Activated CD4-positive, alpha-beta T cell treated with anti-CD3 and anti-CD28 coated beads, Interleukin-2, amount 50 U/mL, for 1 hour (primary cell): ENCODE measurements at places on chromosomes 12 and 14.

DNA sequence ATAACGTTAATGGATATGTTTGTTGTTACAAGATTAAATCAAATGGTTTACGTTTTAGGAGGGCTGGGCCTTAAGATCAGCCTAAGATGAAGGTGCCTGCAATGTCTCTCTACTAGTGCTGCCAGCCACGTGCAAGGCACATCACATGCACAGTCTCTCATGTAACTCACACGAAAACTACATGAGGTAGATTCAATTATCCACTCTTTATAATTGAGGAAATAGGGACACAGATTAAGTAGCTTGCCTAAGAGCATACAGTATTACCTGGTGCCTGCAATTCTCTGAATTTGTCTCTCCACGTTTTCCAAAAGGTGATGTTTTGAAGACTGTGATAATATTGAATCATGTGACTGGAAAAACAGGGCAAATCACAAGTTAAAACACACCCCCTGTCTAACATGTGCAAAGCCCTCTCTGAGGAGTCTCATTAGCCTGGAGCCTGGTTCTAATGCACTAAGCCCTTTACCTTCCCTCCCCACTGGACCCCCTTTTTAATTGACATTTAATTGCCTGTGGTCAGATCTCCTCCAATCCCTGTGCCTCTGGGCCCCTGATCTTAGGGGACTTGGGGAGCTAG, 14.6 kb upstream of the ATP2A2 start:
- no peak for DNase-seq

- DNase-seq, result no peak
These were observed 98.3 kb downstream of the ITPR2 start for GRCh38 chr12:26734510-26735248.

DNA sequence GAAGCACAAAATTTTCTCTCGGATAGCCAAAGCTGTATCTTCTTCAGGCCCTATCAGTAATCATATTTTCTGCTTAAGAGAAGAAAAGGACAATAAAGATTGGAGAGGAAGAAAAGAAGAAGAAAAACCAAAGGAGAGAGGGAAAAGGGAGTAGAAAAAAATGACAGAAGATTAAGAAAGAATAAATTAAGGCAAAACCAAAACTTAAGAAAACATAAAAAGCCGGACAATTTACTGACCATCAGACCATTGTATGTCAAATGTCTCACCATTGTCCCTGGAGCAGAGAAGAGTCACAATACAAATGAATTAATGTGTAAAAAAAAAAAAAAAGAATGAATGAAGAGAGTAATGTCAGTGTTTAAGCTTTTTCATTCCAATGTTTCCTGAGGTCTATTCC, 1274.8 kb downstream of the FSCB start:
- no peak for DNase-seq

GRCh38 chr12:17971850-17972249, 118.1 kb downstream of the RERGL start:
- no peak for DNase-seq

DNA sequence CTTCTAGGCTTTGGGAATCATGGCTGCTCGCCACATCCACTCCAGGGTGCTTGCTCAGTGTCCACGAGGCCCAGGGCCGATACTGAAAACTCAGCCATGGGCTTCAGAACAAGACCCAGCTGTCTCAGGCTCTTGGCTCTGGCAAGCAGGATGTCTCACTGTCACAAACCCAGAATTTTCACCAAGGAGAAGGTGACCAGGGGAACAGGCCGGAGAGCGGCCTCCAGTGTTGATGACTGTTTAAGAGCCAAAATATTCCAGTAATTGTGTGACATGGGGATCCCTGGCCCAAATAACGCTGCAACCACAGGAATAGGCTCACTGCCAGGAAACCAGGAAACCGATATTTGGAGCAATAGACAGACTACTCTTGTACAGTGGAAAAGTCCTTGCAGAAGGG, 9.8 kb upstream of the SERPINA5 start:
- no peak for DNase-seq

- DNase-seq, result no peak
These were observed 32.8 kb downstream of the CLIP1 start for GRCh38 chr12:122389677-122390076.

- no peak for DNase-seq
These were observed 168.0 kb downstream of the EGLN3 start for GRCh38 chr14:33782923-33783322.

DNA sequence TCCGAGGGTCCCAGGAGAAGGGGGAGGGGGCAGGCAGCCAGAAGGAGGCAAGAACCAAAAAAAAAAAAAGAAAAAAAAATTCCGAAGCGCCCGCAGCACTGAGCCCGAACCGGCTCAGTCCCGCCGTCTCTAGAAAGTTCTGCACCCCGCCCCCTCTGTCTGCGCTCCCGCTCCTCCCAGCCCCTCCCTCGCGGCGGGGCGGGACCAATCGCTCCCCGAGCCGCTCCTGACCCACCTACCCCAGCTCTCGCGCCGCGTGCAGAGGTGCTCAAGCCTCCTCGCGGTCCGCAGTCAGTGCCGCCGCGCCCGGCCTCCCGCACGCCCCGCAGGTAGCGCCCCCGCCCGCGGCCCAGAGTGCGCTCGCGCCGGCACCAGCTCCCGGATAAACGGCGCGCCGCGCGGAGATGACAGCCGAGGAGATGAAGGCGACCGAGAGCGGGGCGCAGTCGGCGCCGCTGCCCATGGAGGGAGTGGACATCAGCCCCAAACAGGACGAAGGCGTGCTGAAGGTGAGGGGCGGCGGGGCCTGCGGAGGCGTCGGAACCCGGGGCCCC, at the start of gene FKBP4:
TSS of gene FKBP4 (plus strand) at position 235 of the 554 bp plus-strand sequence. CDS start at position 405, 170 bp downstream.
- DNase-seq, result peak; percentile 89

GRCh38 chr14:95523051-95523814, 6.8 kb upstream of the SYNE3 start:
- DNase-seq, result no peak

- no peak for DNase-seq
These were observed 82.4 kb downstream of the WDR20 start for GRCh38 chr14:102222009-102222575.

- no peak for DNase-seq
These were observed 49.6 kb downstream of the CALM1 start for GRCh38 chr14:90446405-90446804.

- DNase-seq, result no peak
These were observed 40.0 kb upstream of the DDX11 start for GRCh38 chr12:31033681-31034080.

- DNase-seq, result no peak
These were observed 147.7 kb downstream of the CALM1 start for GRCh38 chr14:90544566-90544965.

GRCh38 chr12:88122666-88123065, 19.2 kb downstream of the CEP290 start:
- no peak for DNase-seq

DNA sequence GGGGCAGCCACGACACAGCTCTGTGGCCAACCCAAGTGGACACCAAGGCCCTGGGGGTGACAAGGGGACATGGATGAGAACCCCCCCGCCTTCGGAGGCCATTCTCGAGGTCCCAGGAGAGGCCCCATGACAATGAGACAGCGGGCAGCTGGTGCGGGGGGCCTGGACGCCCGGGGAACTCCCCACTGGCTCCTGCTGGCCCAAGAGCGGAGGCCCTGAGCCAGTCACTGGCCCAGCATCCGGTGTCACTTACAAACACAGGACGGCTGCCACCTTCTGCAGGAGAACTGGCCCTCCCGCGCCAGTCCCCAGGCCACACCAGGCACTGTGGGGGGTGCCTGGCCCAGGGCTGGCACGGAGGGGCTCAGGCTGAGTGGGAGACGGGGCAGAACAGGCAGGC, 51.4 kb downstream of the NCOR2 start:
- DNase-seq, result no peak

- no peak for DNase-seq
These were observed 668 bp downstream of the MRPS35 start for GRCh38 chr12:27711317-27711682.

GRCh38 chr14:106691601-106692291, 1165.4 kb downstream of the TMEM121 start:
- peak; percentile 62 for DNase-seq

GRCh38 chr12:4996714-4997113, 47.0 kb upstream of the KCNA5 start:
- no peak for DNase-seq

GRCh38 chr12:124804011-124804621, 59.5 kb downstream of the SCARB1 start:
- DNase-seq, result no peak

DNA sequence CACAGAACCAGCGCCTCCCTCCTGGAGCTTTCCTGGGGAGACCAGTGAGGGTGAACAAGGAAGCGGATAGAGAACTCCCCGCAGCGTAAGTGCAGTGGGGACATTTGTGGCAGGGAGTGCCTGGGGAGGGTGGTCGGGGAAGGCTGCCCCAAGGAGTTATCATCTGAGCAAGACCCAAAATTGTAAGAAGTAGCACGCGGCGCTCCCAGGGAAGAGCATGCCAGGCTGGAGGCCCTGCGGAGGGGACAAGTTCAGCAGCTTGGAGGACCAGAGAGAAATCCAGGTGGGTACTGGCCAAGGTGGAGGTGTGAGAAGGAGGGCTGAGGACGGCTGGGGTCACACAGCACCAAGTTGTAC, 46.2 kb upstream of the RIMBP2 start:
- DNase-seq, result no peak

DNA sequence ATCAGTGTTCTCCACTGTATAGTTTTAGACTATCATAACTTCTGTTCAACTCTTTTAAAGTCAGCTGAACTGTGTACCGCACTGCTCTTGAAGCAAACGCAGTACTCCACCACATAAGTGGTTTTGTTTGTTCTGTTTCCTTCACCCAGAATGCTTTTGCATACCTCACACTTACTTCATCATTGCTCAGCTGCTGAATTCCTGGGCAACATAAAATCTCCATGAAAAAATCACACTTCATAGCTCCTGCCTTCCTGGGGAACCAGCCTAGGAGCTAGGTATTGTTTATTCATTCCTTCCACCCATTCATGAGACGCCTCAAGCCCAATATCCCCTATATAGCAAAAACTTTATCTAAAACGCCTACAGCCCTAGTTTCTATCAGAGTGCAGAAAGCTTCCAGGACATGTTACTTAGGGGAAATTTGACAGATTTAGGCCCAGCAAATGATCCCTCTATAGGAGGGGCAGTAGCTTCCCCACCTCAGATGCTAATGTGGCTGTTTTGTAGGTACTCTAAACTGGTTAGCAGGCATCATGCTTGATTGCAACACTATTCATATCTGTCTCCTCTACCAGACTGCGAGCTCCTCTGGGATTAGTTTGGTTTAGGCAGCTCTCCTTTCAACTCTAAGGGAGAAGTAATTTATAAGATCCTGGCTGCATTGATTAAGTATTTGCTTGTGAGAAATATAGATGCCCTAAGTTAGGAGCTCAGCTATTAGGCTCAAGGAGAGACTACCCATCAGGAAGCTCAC, 44.5 kb downstream of the LRRC9 start:
- DNase-seq, result no peak

DNA sequence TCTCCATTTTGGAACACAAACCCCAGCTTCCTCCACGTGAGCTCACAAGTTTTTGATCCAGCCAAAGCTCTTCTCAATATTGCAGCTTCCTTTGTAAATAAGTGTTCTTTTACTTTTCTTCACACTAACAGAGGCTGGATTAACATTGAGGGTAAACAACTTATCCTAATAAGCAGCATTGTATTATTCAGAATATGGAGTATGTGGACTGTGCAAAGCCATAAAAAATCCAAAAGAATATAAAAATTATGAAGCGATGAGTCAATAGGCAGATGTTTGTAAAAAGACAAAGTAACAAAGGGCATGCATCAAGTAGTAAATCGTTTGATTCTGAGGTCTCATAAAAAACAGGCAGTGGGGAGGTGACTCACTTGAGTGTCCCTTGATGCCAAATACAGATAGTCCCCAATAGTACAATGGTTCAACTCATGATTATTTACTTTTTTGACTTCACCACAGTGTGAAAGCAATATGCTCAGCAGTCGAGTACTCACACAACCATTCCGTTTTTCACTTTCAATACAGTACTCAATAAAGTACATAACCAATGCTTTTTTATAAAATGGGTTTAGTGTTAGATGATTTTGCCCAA, 23.1 kb upstream of the KCNK10 start:
- DNase-seq, result no peak

- DNase-seq, result no peak
These were observed 177.4 kb downstream of the DICER1 start for GRCh38 chr14:94979891-94980290.

- DNase-seq, result no peak
These were observed 39.6 kb downstream of the GPATCH2L start for GRCh38 chr14:76191297-76191696.

DNA sequence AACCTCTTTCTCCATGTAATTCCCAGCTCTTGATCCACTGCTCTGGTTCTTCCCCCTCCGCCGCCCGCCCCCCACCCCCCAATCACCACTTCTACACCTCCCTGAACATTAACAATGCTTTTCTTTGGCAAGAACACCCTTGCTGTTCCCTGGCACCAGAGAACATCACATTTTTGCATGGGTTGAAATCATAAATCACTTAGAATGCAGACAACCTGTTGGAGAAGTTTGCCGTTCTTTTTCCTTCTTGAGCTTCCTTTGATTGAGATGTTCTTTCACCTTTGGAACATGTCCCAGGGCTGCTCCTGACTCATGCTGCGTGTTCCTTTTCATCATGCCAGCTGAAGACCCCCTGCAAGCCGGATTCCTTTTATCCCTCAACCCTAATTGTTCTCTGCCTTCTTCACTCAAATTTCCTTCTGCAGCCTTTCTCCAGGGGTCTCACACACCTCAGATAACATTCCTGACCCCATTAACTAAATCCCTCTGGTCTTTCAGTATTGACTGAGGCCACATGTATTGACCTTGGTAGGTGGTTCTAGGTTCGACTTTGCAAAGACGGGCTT, 294.1 kb upstream of the TMPO start:
- no peak for DNase-seq

GRCh38 chr12:67958187-67958586, 31.1 kb upstream of the IFNG-AS1 start:
- DNase-seq, result no peak

GRCh38 chr14:62234849-62235248, 472.6 kb downstream of the SNAPC1 start:
- DNase-seq, result no peak

- no peak for DNase-seq
These were observed 2.2 kb downstream of the TMEM132C start for GRCh38 chr12:128269181-128269591.

- DNase-seq, result no peak
These were observed 46.9 kb downstream of the RIMBP2 start for GRCh38 chr12:130669205-130669557.

DNA sequence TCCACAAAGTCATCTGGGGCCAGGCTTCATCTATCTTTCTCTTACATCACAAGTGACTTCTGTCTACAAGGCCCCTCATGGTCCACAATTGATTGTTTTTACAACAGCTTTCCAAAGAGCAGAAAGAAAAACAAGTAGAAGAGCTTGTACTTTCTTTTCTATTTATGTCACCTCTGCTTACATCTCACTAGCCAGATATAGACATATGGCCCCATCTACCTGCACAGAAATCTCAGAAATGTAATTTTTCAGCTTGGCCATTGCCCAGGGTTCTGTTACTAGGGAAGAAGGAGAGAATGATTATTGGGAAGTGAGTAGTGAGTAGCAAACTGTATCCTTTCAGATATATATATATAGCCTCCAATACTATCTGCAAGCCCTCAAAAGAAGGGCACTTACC, 210.5 kb upstream of the PLEKHG7 start:
- no peak for DNase-seq
